ENCODE measurements at places on chromosomes 2 and 18.

DNA sequence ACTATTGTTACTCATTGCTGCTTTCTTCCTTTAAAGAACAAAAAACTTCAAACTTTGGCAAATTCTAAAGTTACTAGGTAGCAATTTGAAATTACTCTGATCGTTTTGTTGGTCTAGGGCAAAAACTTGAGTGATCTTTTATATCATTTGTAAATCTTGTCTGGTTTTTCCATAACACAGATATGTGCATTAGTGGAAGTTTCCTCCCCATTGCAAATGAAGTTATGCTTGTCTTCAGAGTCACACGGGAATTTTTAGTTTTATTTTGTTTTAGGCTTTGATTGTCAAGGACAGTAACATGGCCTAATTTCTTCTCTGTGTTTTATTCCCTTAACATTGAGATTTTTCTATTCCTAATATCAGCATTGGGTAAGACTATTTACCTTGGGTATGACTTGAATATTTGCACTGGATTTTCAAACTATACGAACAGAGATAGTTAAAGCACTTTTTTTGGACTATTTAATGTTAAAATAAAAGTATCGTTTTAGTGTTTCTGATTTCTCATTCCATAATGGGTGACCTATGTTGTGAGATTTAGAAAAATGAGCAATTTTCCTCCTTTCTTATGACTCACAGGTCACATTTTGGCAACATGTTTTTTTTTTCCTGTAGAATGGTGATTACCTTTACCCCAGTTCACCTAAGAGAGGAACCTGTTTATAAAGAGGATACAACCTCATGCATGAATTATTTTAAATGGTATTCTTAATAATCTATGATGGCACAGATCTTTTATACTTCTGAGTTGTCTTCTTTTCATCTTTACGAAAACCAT is 65.0 kb downstream of the BABAM2 start:
- DNase-seq: no peak

- no peak for DNase-seq
Measured at GRCh38 chr2:20976527-20976926, 67.3 kb downstream of the APOB start.

- no peak for DNase-seq
Measured at GRCh38 chr2:78993518-78994148, 31.9 kb upstream of the REG3G start.

DNA sequence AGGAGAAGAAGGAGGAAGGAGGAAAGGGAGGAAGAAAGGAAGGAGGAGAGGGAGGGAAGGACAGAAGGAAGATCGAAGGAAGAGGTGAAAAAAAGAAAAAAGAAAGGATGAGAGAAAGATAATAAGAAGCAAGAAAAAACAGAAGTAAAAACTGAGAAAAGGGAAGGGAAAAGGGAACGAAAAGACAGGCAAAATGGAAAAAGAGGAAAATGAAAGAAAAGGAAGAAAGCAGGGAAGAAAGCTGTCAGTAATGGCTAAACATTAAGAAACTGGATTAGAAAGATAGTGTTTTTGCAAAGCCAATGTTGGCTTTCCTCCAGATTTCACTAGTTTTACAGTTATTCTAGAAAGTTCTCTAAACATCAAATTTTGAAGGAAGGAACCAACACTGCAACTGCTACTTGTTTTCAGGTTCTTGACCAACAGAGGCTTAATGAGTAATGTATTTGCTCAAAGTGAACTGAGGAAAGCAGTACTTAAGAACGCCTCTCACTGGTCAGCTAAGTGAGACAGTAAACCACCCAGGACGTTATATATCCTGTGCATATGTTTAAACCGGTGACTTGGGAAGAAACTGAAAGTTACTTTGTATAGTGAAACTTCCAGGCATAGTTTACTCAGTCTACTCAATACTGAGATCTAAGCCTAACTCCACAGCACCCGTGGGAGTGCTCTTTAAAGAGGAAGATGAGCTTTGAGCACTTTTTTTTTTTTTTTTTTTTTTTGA is 286.2 kb upstream of the TRIB2 start:
- peak; percentile 80 for DNase-seq

GRCh38 chr2:134087371-134087921 is 166.4 kb upstream of the MGAT5 start:
- no peak for DNase-seq

DNA sequence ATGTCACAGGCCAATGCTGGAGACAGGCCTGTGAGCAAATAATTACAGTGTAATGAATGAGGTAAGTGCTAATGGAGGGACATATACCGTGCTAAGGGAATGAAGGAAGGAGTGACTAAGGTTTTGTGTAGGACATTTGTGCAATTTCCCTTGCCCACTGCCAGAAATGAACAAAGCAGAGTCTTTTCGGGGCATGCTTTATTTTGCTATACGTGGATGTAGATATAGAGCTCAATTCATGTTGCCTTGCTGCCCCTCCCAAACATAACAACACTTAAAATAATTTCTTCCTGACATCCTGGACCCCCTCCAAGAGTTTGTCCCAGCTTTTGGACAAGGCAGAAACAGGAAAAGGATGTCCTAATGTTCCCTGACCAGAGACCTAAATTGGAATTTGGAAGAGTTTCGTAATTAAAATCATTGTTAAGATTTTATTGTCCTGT is 23.7 kb upstream of the CD28 start:
- DNase-seq: no peak

GRCh38 chr2:130966149-130966774 is 127.0 kb downstream of the FAM168B start:
- no peak for DNase-seq

GRCh38 chr2:232942831-232943230 is 70.2 kb downstream of the NGEF start:
- no peak for DNase-seq

- no peak for DNase-seq
Measured at GRCh38 chr2:9991829-9992273, 40.4 kb downstream of the GRHL1 start.

- DNase-seq: no peak
Measured at GRCh38 chr2:54704688-54705605, 18.5 kb upstream of the EML6 start.

GRCh38 chr2:227719641-227720040 is 1.8 kb upstream of the SLC19A3 start:
- no peak for DNase-seq

DNA sequence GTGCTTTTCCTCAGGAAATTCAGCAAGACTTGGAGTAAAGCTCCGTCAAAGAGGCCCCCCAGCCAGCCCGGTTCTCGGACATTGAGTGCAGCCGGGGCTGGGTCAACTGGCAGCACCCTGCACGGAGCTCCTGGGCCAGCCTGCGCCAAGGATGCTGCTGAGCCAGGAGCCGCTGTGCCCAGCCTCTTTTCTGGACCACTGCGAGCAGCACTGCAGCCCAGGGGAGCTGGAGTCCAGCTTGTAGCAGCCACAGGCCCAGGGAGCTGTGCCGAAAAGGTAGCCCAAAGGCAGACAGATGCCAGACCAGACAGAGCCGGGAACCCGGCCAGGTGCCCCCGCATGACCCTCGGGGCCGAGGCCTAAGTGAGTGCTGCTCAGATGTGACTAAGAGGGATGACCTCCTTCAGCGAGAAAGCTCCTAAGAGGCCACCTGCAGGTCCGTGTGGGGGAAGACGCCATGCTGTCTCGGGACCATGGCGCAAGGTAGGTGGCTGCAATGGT is 7.3 kb downstream of the CLHC1 start:
- DNase-seq: no peak

DNA sequence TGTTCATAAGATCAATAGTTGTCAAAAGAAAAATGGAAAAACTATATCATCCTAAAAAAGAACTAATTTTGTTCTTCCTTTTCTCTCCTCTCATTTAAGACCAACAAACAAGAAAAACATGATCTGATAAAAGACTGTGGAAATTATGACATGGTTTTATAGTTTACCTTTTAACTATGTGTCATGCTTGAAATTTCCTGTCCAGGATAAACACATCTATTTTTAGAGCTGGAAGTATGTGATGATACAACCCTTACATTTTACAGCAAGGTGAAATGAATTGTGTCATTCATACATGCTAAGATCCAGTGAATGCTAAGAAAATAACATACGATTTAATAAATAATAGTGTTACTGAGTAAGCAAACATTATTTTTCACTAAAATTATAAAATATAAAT is 89.9 kb downstream of the GULP1 start:
- DNase-seq: no peak

- no peak for DNase-seq
Measured at GRCh38 chr2:233768076-233768475, 8.0 kb downstream of the UGT1A1 start.

GRCh38 chr2:24739354-24740025 is 53.7 kb downstream of the PTRHD1 start:
- DNase-seq: no peak

DNA sequence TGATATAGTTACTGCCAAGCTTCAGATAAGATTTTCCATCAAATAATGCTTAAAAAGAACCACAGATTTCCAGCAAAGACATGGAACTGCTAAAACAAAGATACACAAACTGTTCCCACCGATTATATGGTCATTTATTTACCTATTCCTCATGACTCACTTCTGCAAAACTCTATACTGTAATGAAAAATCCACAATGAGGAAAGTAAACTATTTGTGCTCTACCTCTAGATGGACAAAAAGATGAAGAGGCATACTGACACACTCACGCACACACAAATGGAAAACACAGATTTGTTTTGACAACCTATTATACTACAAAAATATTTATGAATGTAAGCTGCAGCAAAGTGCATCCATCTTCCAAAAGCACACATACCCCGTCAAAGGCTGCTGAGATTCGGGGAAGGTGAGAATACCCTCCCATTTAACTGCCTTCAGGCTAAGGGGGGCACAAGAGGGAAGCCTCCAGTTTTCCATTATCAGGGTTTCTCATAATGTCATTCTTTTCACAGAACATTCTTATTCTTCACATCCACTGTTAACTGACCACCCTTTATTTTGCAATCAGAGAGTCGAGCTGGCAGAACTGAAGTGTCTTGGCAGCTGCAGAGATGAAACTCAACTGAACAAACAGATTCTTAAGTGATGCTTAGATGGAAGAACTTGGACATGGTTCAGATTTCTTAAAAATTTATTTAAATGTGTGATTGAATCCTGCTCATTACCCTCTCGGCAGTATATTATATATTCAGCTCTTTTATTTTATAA is 115.9 kb upstream of the TANK start:
- no peak for DNase-seq

GRCh38 chr2:106020032-106020431 is 174.1 kb downstream of the UXS1 start:
- DNase-seq: no peak

GRCh38 chr2:126543081-126543480 is 112.9 kb upstream of the GYPC start:
- DNase-seq: no peak

- DNase-seq: no peak
Measured at GRCh38 chr2:100174026-100174431, 31.6 kb upstream of the AFF3 start.

DNA sequence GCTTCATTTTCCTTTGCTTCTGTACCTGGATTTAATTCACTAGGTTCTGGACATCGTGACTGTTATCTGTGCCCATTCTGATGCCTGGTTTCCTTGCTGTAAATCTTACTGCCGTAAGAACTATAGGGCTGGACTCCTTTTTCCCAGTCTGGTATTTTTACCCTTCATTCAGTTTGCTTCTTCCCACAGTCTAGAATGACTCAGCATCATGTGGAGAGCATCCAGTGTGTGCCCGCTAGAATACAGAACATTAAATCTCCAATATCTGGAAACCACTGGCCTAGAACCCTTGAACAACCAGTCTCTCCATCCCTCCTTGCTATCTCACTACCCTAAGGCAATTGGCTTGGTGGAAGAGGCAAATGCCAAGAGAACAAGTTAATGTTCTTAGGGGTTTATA is 1075.4 kb upstream of the ZEB2 start:
- no peak for DNase-seq

GRCh38 chr2:230711224-230711623 is 1.4 kb upstream of the CAB39 start:
- no peak for DNase-seq

DNA sequence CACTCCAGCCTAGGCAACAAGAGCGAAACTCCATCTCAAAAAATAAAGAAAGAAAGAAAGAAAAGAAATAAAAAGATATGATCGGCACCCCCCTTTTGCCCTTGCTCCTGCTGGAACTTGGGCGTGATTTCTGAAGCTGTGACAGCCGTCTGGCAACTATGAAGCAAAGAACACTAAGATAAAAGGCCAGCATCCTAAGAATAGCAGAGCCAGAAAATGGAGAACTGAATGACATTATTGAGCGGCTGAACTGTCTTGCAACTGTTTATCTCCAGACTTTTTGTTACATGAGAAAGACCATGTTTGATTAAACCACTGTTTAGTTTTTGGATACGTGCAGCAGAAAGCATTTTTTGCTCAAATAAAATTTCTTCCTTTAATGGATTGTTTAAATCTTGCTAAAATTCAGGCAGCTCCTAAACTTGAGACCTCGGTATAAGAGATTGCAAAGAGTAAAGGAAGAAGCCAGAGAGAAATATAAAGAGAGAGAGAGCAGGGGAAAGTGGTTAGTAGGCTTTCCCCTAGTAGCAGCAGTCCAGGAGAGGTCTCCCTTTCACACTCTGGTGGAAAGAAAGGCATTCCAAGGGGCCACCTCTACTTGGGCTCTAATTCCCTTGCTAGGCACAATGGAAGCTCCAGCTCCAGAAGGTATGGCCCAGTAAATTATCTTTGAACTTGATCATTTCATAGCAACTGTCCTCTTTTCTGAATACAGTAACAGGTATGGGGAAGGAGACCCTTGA is 8.2 kb upstream of the MBD2 start:
- DNase-seq: no peak

DNA sequence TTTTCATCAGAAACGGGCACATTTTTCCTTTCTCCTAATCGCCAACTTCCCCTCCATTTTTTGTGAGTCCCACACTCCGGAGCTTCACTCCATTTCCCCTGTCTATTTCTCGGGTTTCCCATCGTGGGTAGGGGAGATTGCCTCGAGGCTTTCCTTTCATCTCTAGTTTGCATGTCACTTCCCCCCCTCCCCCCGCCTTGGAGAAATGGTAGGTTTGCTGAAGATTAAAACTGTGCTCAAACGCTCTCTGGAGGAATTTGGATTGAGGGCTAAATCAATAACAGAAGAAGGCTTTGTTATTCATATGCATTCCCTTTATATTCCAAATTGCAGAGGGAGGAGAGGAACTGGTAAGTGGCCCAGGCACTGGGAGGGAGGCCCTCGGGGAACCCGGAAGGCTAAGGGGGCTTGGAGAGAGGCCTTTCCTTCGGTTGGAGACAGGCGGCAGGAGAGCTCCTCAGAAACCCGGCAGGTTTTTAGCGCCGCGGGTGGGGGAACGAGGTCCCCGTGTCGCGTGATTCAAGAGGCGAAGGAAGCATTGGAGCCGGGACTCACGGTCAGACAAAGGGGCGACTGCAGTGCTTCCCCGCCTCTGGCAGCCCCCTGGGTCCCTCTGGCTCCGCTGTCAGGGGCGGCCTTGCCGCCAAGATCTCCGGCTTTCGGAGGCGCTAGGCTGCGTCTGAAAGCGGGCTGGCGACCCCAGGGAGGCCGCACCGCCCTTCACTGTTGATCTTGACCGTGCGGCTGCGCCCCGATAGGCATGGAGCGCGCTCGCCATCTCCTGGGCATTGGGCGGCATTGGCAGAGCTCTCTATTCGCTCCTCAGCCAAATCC is 2.4 kb upstream of the HOXD12 start:
- peak; percentile 29 for DNase-seq

DNA sequence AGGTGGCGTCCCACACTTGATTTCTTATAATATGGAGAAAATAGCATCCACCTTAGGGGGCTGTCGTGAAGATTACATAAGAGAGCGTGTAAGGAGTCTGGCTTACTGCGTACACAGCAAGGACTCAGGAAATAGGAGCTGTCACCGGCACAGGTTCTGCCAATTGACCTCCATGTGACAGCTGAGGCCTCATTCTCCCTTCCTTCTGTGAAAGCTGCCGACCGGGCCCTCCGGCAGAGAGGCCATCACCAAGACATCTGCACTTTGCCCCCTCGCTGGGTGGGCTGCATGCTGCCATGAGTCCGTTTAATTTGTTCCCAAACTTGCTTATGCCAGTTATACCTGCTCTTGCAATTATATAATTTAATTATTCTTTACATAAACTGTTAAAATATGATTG is 27.7 kb downstream of the HS1BP3 start:
- DNase-seq: no peak

All from T-helper 1 cell (primary cell).